Right hindlimb (tissue), 1 donor: ENCODE measurements at places on chromosomes 6 and 20.

DNA sequence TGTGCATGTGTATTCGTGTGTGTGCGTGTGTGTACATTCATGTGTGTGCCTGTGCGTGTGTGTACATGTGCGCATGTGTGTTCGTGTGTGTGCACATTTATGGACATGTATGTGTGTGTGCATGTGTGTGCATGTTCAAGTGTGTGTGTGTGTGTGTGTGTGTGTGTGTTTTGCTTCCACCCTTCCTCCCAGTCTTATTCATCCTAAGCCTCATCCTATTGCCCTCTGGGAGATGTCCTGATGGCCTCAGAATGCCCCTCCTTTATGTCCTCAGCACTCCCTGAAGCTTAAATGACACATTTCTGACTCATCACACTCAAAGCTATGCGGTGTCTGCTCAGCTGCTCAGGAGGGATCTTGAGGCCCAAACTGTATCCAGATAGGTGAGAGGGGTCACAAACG, 76.6 kb upstream of the CCDC167 start:
- DNase-seq, result no peak

GRCh38 chr20:5658912-5659345, 91.3 kb upstream of the SHLD1 start:
- DNase-seq, result peak; percentile 86

- DNase-seq, result no peak
Measured at GRCh38 chr6:3794092-3794491, 42.6 kb upstream of the PXDC1 start.

- DNase-seq, result no peak
Measured at GRCh38 chr6:127576874-127577273, at the start of gene C6orf58. Gene C6orf58, plus strand, starts transcription at chr6:127577174. Its CDS starts 12 bp downstream, at chr6:127577186.

GRCh38 chr20:50594231-50594590, 84.0 kb downstream of the PTPN1 start:
- no peak for DNase-seq

DNA sequence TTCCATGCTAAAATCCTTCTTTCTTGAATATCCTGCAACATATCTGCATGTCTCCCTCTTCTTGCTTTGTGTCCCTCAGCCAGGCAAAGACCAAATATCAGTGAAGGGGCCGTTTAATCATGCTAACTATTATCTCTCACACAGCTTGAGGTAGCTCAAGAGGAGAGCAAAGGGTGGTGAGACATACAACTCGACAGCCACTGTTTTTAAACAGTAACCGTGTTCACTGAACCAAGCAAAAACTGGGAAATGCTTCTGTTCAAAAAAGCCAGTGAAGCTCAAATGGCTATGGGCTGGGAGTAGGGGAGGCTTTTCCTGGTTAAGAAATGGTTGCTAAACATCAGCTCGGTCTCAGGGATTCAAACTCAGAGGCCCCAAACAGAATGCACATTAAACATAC, 83.4 kb downstream of the MAP7 start:
- no peak for DNase-seq

- DNase-seq, result no peak
Measured at GRCh38 chr6:51077821-51078518, 259.3 kb downstream of the TFAP2B start.

GRCh38 chr6:26043384-26044139, 43.7 kb upstream of the HFE start:
- DNase-seq, result peak; percentile 89

DNA sequence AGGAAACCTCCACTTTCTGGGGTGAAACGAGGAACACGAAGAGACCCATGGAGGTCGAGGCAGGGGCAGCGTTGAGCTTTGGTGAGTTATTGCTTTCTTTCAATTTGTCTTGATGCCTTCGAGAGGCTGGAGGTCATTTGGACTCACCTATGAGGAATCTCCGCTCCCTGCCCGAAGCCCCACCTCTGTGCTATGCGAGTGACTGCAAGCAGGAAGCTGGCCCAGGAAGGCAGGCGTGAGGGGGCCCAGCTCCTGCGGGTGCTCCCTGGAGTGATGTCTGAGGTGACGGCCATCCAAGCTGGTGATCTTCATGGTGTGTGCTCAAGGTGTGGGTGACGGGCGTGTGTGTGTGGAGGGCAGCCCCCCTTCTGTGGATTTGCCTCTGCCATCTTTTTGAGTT, 13.0 kb downstream of the PSMG4 start:
- DNase-seq, result no peak

GRCh38 chr6:83868639-83869038, 9.2 kb downstream of the CYB5R4 start:
- DNase-seq, result no peak

GRCh38 chr6:158481690-158482473, 78.0 kb upstream of the TMEM181 start:
- no peak for DNase-seq

GRCh38 chr20:57760698-57761412, 51.0 kb upstream of the PMEPA1 start:
- DNase-seq, result no peak

- DNase-seq, result no peak
Measured at GRCh38 chr6:109768485-109768884, 77.4 kb downstream of the FIG4 start.

DNA sequence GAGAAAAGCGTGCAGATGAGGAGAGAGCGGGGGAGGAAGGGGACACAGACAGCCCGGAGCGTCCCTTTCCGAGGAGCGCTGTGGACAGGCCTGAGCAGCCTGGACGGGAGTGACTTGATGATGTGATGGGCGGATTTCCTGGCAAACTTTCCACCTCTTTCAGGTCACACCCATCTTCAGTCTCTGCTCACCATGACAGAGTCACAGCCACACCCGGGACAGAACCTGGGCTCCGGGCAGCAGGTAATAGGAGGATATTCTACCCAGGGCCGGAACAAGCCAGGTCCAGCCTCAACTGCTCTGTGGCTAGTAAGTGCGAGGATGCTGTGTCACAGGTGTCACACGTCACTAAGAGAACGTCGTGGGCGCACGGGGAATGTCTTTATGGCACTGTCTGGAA, 84.3 kb downstream of the THBS2 start:
- no peak for DNase-seq

DNA sequence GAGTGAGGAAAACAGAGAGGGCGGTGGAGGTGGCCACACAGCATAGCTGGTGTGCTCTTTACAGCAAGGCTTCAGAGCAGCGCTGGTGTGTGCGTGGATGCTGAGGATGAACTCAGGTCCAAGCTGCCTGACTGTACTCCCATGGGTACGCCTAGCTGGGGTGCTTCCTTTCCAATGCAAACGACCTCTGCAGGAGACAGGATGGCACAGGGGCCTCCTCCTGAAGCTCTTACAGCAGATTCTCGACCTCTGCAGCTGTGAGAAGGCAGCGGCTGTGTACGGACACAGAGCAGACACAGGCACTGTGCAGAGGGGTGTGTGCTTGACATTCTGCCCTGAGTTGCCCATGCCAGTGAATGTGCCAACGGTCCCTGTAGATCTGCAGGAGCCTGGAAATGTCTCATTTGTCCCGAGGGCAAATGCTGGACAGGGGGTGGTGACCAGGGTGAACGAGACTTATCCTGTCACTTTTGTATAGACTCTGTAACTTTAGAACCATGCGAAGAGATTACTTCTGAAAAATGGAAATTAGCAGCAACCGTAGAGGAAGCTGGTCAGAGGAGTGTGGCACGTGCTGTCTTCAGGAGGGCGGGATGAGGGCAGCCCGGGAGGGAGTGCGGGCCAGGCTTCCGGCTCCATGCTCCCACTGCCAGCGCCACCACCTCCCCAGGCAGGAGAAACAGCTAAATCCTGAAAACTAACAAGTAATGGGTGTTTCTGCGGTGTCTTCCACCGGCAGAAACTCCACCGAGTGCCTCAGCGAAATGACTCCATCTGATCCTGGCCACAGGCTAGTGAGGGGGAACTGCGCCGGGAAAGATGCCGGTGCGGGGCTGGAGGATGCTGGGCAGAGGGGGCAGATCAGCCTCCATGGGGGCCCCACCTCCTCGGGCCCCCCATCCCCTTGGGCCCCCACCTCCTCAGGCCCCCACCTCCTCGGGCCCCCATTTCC, 120.9 kb upstream of the RPS6KA2 start:
- DNase-seq, result no peak

GRCh38 chr20:24868396-24868927, 80.6 kb upstream of the CST7 start:
- no peak for DNase-seq

DNA sequence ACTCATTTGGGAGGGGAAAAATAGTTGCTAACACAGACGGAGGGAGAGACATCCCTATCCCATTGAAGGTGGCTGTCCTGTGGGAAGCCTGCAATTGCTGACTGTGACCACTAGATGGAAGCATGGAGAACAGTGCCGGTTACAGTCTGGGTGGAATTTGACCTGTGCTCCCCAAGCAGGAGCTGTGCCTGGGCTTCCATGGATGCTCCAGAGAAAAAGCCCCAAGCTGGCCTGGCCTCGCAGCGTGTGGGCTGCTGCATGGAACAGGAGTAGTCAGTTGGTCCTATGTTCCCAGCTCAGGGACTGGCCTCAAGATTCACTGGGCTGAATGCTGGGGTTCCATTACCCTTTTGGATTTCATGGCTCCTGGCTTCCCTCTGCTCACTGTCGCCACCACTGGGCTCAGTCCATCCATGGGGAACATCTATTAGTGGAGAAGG, 116.3 kb upstream of the CHD6 start:
- no peak for DNase-seq

- no peak for DNase-seq
Measured at GRCh38 chr6:133756078-133756695, 132.7 kb upstream of the TCF21 start.

DNA sequence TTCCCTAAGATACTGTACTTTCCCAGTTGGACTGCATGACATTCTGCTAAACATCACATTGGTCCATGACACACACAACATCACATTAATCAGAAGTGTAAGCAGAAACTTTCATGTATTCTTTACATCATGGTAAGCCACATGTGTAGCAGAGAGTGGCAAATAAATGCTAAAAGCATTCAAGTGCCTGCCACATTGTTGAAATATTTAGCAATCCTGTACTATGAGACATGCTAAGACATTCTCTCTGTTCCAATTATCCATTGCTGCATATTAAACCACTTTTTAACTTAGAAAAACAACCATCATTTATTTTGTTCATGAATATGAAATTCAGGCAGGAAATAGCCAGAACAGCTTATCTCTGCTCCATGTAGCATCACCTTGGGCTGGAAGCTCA, 207.7 kb upstream of the GJE1 start:
- no peak for DNase-seq

DNA sequence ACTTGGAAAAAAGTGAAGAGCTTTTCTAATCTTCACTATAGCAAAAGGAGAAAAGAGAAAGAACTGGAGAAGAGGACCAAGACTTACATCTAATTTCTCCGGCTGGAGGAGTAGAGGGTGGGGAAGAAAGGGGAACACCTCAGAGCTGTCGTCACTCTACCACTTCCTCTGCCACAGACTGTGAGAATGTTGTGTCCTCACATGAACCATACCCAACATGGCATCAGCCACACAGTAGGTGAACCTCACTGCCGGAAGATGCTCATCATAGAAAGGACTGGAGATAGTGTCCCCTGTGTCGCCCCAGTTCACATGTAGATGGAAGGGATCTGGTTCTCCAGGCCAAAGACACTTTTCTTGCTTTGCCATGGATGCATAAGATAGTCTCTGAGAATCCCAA, 604.4 kb upstream of the NOX3 start:
- no peak for DNase-seq

DNA sequence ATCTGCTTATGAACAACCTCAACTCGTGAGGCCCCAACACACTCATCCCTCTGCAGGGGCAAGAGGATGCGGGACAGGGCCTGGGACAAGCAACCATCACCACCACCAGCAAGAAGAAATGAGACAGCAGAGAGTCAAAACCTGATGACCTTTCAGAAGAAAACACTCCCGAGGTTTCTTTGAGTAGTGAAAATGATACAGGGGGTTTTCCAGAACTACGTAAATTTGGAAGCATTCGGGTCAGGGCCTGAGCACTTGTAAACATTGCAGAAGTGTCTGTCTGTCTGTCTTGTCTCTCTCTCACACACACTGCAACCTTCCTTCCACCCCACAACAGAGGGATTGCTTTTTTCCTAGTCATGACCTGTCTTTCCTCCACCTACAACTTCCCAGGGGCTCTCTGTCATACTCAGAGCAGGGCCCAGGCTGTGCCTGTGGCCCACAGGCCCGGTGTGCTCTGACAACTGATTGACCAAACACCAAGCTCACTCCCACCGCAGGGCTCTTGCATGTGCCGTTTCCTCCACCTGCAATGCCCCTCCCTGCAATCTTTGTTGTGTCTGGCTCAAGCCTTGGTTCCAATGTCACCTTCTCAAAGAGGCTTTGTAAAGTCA, 90.9 kb downstream of the BMP7 start:
- no peak for DNase-seq

DNA sequence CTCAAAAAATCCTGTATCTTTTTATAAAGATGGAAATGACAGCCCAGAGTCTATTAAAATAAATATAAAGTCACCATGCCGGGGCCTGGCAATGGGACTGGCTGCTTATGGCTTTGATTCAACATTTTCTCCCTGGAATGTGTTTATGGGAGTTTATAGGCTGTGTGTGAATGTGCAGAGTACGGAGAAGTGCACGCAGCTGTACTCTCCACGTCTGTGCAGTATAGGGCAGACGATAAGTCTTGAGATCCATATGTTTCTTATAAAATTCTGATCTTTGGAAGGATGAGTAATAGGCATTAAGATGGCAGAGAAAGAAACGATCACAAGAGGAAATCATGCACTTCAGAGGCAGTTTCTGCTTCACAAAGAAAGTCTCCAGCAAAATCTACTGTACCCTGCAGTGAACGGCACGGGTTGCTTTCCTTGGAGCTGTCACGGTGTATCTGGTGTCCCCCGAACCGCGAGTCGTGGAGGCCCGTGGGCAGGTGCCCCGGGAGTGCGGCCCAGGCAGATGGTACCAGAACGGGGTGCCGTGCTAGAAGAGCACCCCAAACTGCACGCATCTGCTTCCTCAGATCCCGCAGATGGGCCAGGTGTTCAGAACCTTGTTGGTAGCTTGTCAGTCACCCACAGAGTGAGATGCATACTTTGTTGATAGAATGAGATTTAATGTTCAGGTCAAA, 382.5 kb downstream of the TAF4 start:
- no peak for DNase-seq

DNA sequence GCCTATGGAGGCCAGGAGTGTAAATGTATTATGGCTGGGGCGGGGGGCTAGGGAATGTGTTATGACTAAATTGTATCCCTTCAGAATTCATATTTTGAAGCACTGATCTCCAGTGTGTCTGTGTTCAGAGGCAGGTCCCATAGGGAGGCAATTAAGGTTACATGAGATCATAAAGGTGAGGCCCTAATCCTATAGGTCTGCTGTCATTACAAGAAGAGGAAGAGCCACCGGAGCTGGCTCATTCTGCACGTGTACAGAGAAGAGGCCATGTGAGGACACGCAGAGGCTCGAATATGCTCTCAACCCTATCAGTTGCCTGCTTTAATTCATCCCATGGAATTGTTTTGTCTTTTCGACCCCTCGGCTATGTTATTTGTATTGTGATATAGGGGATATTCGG, 76.9 kb downstream of the VTA1 start:
- DNase-seq, result no peak
